Bronchial smooth muscle cell (primary cell): ENCODE measurements at places on chromosomes 7 and 10. TPM values are rescaled to one million over a fixed set of nuclear protein-coding genes. Genes with fewer than 3 reads are reported as not detected.

VGF gene
- 0.32 TPM in 1 of 2 replicates, not detected in the other for total RNA-seq

SUN3 gene
- not detected in 2 replicates for total RNA-seq

GRM3 gene
- not detected in 2 replicates for total RNA-seq

NUP205 gene
- total RNA-seq = 21.9 and 24.1 TPM in 2 replicates

LRRC18 gene
- not detected in 2 replicates for total RNA-seq

CD36 gene
- total RNA-seq = 1.0 and 3.5 TPM in 2 replicates

RBP3 gene
- total RNA-seq = not detected in 2 replicates

SFRP5 gene
- total RNA-seq = not detected in 2 replicates

PTER gene
- total RNA-seq = 4.6 and 8.9 TPM in 2 replicates

TRPV6 gene
- total RNA-seq = not detected in 2 replicates

TMEM229A gene
- not detected in 2 replicates for total RNA-seq

FAM200A gene
- 8.0 and 8.4 TPM in 2 replicates for total RNA-seq

FEZF1 gene
- total RNA-seq = not detected in 2 replicates

LBX1 gene
- total RNA-seq = under 0.01 TPM in 1 of 2 replicates, not detected in the other

ANKRD30A gene
- total RNA-seq = not detected in 2 replicates

NANOS1 gene
- total RNA-seq = 0.09 and 0.32 TPM in 2 replicates

PDE1C gene
- 0.09 and 0.16 TPM in 2 replicates for total RNA-seq

PPP3CB gene
- 22.8 and 27.6 TPM in 2 replicates for total RNA-seq

CISD1 gene
- 13.2 and 15.8 TPM in 2 replicates for total RNA-seq

NKX2-3 gene
- not detected in 2 replicates for total RNA-seq

PPP1R3C gene
- 125 and 167 TPM in 2 replicates for total RNA-seq

GDF2 gene
- not detected in 2 replicates for total RNA-seq

NPY4R gene
- total RNA-seq = under 0.01 TPM in 1 of 2 replicates, not detected in the other

CLRN3 gene
- total RNA-seq = not detected in 2 replicates
